Dermis lymphatic vessel endothelial cell (primary cell): ENCODE measurements at places on chromosomes 2 and 18. TPM values are rescaled to one million over a fixed set of nuclear protein-coding genes. Genes with fewer than 3 reads are reported as not detected.

Gene FAM161A
- 1.1 and 1.3 TPM in 2 replicates for total RNA-seq

Gene SCN3A
- 0.69 and 14.8 TPM in 2 replicates for total RNA-seq

Gene TUBA3E
- not detected in 2 replicates for total RNA-seq

Gene SKA1
- 1.8 and 2.2 TPM in 2 replicates for total RNA-seq

Gene DUSP28
- 2.5 and 2.7 TPM in 2 replicates for total RNA-seq

Gene TYW5
- 4.4 and 6.3 TPM in 2 replicates for total RNA-seq

Gene GPR55
- total RNA-seq = not detected in 2 replicates

Gene RAPGEF4
- 18.8 and 23.8 TPM in 2 replicates for total RNA-seq
